ENCODE measurements at places on chromosomes 16 and 17.

GRCh38 chr17:3514873-3515272 lies 39.1 kb downstream of the ASPA start:
- H3K4me3 ChIP-seq = no peak overlapping the region
- H3K36me3 ChIP-seq = no peaks in the 10 kb centered on the region
- no peak overlapping the region for H3K27ac ChIP-seq
- DNase-seq = no peak

DNA sequence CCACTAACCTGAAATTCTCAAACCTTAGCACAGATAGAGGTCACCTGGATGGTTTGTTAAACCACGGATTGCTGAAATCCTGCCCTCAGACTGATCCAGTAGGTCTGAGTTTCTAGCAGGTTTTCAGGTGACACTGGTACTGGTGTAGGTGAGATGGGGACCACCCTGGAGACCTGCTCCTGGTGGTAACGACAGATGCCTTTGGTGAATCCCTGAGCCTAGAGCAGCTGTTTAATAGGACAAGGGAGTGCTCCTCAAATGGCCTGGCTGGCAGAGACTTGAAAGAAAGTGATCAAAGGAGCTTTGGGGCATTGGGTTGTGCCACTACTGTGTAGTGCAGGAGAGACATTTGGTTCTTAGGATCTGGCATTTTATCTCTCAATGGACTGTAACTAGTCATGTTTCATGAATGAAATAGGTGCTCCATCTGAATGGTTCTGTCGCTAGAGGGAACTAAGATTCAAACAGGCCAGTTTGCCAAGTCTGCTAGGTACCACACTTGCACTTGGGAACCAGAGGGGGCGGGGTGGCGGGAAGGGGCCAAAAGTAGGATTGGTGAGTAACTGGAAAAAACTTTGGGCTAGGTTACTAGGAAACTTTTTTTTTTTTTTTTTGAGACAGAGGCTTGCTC lies 2.9 kb upstream of the IFI35 start:
- no peak for DNase-seq
- H3K27me3 ChIP-seq = no peaks in the 10 kb centered on the region
- peak overlapping the region; percentile 52 for H3K27ac ChIP-seq
- peaks cover 39% of the 10 kb centered on the region for H3K4me1 ChIP-seq

DNA sequence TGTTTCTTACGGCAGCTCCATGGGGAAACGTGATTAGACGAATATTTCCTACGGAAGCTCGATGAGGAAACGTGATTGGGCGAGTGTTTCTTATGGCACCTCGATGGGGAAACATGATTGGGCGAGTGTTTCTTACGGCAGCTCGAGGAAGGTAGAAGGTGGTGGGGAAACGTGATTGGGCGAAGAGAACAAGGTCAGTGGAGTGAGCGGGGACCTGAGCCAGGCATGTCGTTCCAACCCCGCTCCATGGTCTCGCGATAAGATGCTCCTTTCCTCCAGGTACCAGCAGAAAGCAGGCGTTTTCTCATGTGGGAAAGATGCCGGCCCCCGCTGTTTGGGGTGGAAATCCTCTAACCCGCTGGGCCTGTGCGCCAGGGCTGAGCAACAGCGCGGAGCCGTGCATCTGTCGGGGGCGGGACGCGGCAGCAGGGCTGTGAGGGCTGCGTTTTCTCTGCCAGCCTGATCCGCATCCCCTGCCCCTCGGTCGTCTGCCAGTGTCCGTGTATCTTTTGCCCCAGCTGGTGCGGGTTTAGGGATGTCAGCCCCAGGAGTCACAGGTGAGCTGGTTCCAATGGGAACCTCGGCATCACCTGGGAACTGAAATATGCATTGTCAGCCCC lies 25.6 kb upstream of the DOC2B start:
- no peaks in the 10 kb centered on the region for H3K36me3 ChIP-seq
- no peaks in the 10 kb centered on the region for H3K4me1 ChIP-seq
- peaks cover 13% of the 10 kb centered on the region for H3K27me3 ChIP-seq

GRCh38 chr16:86898386-86898785 lies 320.0 kb downstream of the FOXL1 start:
- no peak overlapping the region for H3K4me3 ChIP-seq
- no peaks in the 10 kb centered on the region for H3K4me1 ChIP-seq
- H3K36me3 ChIP-seq = no peaks in the 10 kb centered on the region
- no peaks in the 10 kb centered on the region for H3K27me3 ChIP-seq
- H3K27ac ChIP-seq = no peak overlapping the region

DNA sequence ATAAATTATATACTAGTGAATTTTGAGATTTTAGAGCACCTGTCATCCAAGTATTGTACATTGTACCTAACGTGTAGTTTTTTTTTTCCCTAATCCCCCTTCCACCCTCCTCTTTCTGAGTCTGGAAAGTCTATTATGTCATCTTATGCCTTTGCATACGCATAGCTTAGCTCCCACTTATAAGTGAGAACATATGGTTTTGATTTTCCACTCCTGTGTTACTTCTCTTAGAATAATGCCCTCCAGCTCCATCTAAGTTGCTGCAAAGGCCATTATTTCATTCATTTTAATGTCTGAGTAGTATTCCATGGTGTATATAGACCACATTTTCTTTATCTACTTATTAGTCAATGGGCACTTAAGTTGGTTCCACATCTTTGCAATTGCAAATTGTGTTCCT lies 177.0 kb upstream of the C16orf82 start:
- no peak overlapping the region for H3K4me3 ChIP-seq
- no peaks in the 10 kb centered on the region for H3K36me3 ChIP-seq
- DNase-seq = no peak

DNA sequence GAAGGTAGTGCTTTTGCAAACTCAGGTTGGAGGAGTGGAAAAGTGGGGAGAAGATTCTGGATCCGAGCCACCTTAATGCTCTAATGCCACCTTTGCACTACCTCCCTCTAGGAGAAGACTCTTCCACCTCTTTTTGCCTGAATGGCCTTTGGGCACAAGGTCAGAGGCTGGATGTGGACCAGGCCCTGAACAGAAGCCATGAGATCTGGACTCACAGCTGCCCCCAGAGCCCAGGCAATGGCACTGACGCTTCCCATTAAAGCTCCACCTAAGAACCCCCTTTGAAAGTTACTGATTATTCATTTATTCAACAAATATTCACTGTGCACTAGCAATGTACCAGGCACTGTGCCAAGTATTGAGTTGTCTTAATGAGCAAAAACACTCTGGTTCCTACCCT lies 3.2 kb downstream of the SHBG start:
- H3K4me3 ChIP-seq = no peak overlapping the region
- DNase-seq = no peak
